ENCODE measurements at places on chromosomes 2 and 18. TPM values are rescaled to one million over a fixed set of nuclear protein-coding genes. Genes with fewer than 3 reads are reported as not detected.
A peak's percentile ranks its signal among the peaks of the same experiment; 100 is the strongest.

DNA sequence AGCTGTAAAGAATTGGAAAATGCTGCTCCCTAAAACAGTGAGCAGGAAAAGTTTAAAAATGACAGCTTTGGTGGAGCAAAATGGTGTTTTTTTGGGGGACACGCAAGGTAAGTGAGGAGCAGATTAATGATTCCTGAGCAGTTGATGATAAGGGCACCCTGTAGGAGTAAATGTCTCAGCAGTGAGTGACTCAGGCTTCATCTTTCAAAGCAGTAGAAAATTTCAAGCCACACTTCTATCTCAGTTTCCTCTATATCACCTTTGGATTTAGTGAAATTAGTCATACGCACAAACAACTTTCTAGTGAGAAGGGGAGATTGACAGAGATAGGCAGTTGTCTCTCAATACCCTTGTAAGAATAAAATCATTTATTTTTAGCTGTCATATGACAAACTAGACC lies 709.0 kb upstream of the FAM98A start:
- H3K4me1 ChIP-seq, result peaks cover 6% of the 10 kb centered on the region
- no peak for DNase-seq
- H3K4me3 ChIP-seq, result no peak overlapping the region
- no peaks in the 10 kb centered on the region for H3K36me3 ChIP-seq
- H3K27ac ChIP-seq, result no peak overlapping the region

DNA sequence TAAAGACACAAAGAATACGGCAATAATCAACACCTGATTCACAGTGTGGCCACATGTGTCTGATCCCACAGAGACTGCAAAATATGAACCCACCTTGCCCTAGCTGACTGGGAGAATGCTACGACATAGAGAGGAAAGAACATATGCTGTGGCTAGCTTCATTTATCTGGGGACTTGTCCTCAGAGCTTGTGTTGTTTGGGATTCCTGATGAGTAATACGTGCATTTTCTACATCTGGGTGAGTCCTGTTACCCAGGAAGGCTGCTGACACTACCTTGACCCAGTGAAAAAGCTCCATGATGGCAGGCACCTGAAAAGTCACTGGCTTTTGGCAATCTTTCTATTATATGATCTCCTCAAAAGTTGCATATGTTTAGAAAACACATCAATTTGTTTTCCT lies 427.7 kb upstream of the LYPD1 start:
- no peaks in the 10 kb centered on the region for H3K36me3 ChIP-seq
- no peaks in the 10 kb centered on the region for H3K4me1 ChIP-seq
- no peak overlapping the region for H3K27ac ChIP-seq
- H3K27me3 ChIP-seq, result no peaks in the 10 kb centered on the region
- H3K4me3 ChIP-seq, result no peak overlapping the region

DNA sequence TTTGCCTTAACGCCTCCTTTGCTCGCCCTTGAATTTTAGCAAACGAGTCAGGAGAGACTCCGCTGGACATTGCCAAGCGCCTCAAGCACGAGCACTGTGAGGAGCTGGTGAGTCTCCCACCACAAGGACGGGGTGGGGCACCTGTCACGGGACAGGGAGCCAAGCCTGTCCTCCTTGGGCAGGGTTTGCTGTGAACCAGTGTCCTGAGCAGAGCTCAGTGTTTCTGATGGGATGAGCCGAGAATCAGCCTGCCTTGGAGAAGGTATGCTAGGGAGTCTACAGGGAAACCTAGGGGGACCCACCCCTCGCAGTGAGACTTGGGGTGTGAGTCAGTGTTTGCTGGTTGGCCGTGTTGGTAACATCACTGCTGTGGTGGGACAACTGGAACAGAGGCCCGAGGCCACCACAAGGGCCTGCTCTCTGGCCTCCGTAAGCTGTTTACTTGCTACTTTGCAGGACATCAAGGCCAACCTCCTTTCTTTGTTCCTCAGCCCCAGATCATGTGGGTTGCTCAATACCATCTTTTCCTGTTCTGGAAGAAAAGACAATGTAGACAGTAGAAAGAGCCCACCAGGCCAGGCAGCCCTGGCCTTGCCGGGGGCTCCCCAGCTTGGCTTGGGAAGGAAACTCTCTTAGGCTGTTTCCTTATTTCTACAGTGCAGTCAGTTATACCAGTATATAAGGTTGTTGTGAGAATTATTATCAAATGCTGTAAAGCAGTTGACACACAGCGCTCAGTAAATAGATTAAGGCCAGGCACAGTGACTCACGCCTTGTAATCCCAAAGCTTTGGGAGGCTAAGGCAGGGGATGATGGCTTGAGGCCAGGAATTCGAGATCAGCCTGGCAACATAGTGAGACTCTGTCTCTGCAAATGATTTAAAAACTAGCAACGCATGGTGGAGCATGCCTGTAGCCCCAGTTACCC lies 42.4 kb downstream of the ITGB1BP1 start:
- H3K27ac ChIP-seq, result no peak overlapping the region
- no peak for DNase-seq
- no peak overlapping the region for H3K4me3 ChIP-seq

DNA sequence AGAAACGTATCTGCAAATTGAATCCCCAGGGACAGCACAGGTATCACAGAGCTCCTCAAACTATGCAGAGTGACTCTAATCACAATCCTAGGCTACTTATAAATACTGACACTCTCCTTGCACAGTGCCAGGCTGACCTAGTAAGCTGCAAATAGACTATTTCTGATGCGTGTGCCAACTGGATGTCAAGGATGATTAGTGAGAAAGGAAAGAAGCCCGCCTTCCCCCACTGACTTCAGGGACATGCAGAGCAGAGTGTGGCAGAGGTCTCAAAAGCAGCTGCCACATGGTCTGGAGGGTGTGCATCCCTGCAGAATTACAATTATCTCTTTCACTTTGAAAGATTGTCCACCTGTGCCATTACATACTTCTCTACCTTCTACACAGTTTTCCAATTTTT lies 235.6 kb downstream of the CPS1 start:
- no peak overlapping the region for H3K27ac ChIP-seq
- no peak for DNase-seq
- no peaks in the 10 kb centered on the region for H3K36me3 ChIP-seq
- H3K4me3 ChIP-seq, result no peak overlapping the region
- H3K4me1 ChIP-seq, result no peaks in the 10 kb centered on the region
- no peaks in the 10 kb centered on the region for H3K27me3 ChIP-seq

DNA sequence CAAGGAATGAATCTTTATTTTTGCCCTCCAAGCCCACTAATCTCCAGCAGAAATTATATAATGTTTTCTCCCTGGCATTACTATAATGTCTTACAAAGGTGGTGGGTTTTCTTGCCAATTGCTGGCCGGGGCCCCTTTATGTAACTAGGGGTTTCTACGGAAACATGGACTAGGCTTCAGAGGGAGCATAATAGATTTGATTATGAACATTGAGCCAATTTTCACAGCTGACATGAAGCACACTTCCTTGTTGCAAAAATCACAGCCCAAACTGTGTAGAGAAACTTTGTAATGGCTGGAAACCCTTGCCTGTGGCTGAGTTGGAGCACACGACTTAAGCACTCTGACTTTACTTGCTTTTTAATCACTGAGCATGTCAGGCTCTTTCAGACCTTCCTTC lies 3.8 kb upstream of the CYRIA start:
- no peak overlapping the region for H3K4me3 ChIP-seq
- no peak for DNase-seq
- H3K27me3 ChIP-seq, result peaks cover 19% of the 10 kb centered on the region

GRCh38 chr18:28065031-28065792 lies 111.7 kb downstream of the CDH2 start:
- no peak overlapping the region for H3K4me3 ChIP-seq
- no peak overlapping the region for H3K27ac ChIP-seq
- H3K27me3 ChIP-seq, result no peaks in the 10 kb centered on the region
- peaks cover 2% of the 10 kb centered on the region for H3K36me3 ChIP-seq

DNA sequence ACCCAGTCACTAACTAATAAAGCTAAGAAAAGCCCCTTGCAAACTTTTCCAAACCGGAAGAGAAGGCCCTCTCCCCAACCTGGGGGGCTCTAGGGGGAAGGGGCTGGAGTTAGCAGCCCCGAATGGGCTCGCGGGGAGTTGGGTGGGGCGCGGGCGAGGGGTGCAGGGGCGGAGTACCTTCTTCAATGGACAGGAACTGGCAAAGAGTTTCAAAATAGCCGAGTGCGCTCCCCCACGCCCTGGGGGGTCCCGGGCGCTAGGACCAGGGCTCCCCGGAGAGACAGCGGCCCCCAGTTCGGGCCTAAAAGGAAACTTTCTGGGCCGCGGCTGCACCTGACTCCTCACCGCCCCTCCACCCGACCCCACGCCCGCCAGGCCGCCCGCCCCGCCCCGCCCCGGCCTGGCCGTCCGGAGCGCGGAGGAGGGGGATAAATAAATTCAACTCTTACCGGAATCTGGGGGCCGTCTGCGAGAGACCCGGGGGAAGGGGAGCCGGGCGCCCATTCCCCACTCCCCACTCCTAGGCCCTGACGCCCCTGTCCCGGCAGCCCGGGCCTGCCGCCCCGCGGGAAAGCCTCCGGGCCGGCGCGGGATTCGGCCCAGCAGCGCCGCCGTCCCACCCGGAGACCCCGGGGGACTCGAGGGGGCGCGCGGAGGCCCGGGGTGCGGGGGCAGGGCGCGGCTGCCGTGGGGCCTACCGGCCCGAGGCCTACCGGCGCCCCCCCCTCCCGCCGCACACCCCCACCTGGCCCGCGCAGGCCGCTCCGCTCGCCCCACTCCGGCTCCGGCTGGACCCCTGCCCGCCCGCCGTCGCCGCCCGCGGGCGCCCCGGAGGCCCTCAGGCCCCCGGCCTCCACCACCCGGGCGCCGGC lies 868 bp downstream of the INO80D start:
- peak overlapping the region; percentile 94 for H3K4me3 ChIP-seq
- peak; percentile 41 for DNase-seq
- H3K27me3 ChIP-seq, result no peaks in the 10 kb centered on the region
- H3K4me1 ChIP-seq, result peaks cover 29% of the 10 kb centered on the region
- peak overlapping the region; percentile 100 for H3K27ac ChIP-seq

- H3K27me3 ChIP-seq, result no peaks in the 10 kb centered on the region
- H3K4me1 ChIP-seq, result peaks cover 4% of the 10 kb centered on the region
- no peak for DNase-seq
- no peak overlapping the region for H3K27ac ChIP-seq
- H3K36me3 ChIP-seq, result no peaks in the 10 kb centered on the region
- H3K4me3 ChIP-seq, result no peak overlapping the region
Observed at GRCh38 chr18:61001138-61001537, 332.1 kb upstream of the CDH20 start.

GRCh38 chr2:172606285-172606684 lies 50.4 kb downstream of the PDK1 start:
- no peaks in the 10 kb centered on the region for H3K4me1 ChIP-seq
- peaks cover 36% of the 10 kb centered on the region for H3K36me3 ChIP-seq
- H3K27me3 ChIP-seq, result no peaks in the 10 kb centered on the region
- H3K4me3 ChIP-seq, result no peak overlapping the region
- H3K27ac ChIP-seq, result no peak overlapping the region

- peaks cover 11% of the 10 kb centered on the region for H3K4me1 ChIP-seq
- H3K27ac ChIP-seq, result no peak overlapping the region
- H3K36me3 ChIP-seq, result peaks cover 7% of the 10 kb centered on the region
- H3K27me3 ChIP-seq, result peaks cover 3% of the 10 kb centered on the region
Observed at GRCh38 chr2:119170504-119170903, 12.0 kb upstream of the C1QL2 start.

- no peak for DNase-seq
- peaks cover 7% of the 10 kb centered on the region for H3K4me1 ChIP-seq
- H3K27me3 ChIP-seq, result no peaks in the 10 kb centered on the region
- peaks cover 19% of the 10 kb centered on the region for H3K36me3 ChIP-seq
Observed at GRCh38 chr2:131152074-131152473, 46.9 kb downstream of the PLEKHB2 start.

- H3K27ac ChIP-seq, result no peak overlapping the region
- no peak for DNase-seq
- H3K4me1 ChIP-seq, result peaks cover 21% of the 10 kb centered on the region
- no peaks in the 10 kb centered on the region for H3K27me3 ChIP-seq
Observed at GRCh38 chr2:28616396-28616999, 120.6 kb downstream of the PLB1 start.

DNA sequence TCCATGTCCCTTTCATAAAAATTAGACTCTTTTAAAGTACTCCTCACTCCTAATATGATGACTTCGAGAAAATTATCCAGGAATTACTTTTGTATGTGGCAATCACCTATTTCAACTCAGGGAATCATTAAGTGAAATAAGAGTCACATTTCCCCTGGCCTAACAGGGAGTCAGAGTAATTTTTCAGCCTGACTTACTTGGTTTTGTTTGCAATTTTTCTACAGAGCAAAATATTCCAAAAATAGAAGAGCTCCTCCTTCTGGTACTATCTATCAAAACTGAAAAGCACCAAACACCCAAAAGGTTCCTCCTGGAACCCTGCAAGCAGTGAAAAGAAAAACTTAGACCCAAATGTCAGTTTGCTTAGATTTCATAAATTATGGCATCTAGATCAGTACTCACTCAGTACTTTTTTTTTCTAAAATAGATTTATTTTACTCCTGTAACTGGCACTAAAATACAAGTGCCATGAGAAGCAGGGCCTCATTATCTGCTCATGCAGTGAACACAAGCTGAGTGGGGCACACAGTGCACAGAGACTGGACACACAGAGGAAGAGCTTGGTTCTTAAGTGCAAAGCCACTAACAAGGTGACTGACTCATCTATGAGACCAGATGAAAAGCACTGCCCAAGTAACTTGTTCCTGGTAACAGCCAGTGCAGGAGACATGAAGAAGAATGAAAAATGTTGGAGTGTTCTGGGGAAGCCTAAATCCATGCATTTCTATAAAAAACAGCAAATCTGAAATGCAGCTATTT lies 28.7 kb downstream of the ACAA2 start:
- no peak overlapping the region for H3K27ac ChIP-seq
- H3K4me1 ChIP-seq, result no peaks in the 10 kb centered on the region
- H3K4me3 ChIP-seq, result no peak overlapping the region
- H3K36me3 ChIP-seq, result peaks cover 69% of the 10 kb centered on the region
- H3K27me3 ChIP-seq, result no peaks in the 10 kb centered on the region
- DNase-seq, result no peak

DNA sequence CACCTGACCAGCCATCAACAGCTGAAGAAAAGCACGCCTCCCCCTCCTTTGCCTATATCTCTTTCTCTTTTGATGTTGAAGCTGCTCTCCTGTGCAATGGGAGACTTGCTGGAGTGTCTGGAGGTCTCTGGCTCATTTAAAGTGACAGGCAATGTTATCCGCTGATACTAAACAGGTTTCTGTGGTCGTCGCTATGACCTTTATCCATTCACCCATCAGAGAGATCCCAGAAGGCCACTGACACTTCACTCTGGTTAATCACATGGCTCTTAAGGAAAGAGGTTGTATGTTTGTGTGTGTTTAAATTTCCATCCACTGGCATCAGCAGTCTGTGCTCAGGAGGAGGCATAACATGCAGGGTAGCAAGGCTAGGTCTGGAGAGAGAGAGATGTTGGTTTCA lies 277.3 kb downstream of the MTX2 start:
- DNase-seq, result no peak
- H3K4me3 ChIP-seq, result no peak overlapping the region
- no peak overlapping the region for H3K27ac ChIP-seq
- no peaks in the 10 kb centered on the region for H3K36me3 ChIP-seq
- peaks cover 7% of the 10 kb centered on the region for H3K27me3 ChIP-seq

- no peaks in the 10 kb centered on the region for H3K36me3 ChIP-seq
- H3K27me3 ChIP-seq, result no peaks in the 10 kb centered on the region
- H3K4me3 ChIP-seq, result no peak overlapping the region
- DNase-seq, result no peak
- H3K27ac ChIP-seq, result no peak overlapping the region
- H3K4me1 ChIP-seq, result no peaks in the 10 kb centered on the region
Observed at GRCh38 chr2:46447649-46448048, 31.7 kb upstream of the TMEM247 start.

- peaks cover 8% of the 10 kb centered on the region for H3K36me3 ChIP-seq
- H3K27me3 ChIP-seq, result no peaks in the 10 kb centered on the region
- peaks cover 41% of the 10 kb centered on the region for H3K4me1 ChIP-seq
Observed at GRCh38 chr18:9616049-9616448, 1.7 kb upstream of the PPP4R1 start.

The UGT1A7 gene
- total RNA-seq, result not detected

The CFC1 gene
- total RNA-seq, result not detected

The GKN1 gene
- not detected for total RNA-seq

The TMEM37 gene
- total RNA-seq, result 9.6 TPM
